ENCODE measurements at places on chromosomes 6 and 20. TPM values are rescaled to one million over a fixed set of nuclear protein-coding genes. Genes with fewer than 3 reads are reported as not detected.

- DNase-seq: no peak
- no peaks in the 10 kb centered on the region for H3K4me1 ChIP-seq
- H3K27ac ChIP-seq: no peak overlapping the region
- H3K36me3 ChIP-seq: no peaks in the 10 kb centered on the region
- H3K4me3 ChIP-seq: no peak overlapping the region
- H3K27me3 ChIP-seq: no peaks in the 10 kb centered on the region
These were observed 84.3 kb downstream of the MOXD1 start for GRCh38 chr6:132316970-132317369.

- no peak overlapping the region for H3K4me3 ChIP-seq
- H3K36me3 ChIP-seq: peaks cover 16% of the 10 kb centered on the region
- peaks cover 10% of the 10 kb centered on the region for H3K4me1 ChIP-seq
- H3K27ac ChIP-seq: peak overlapping the region; percentile 39
- DNase-seq: peak; percentile 85
These were observed 20.4 kb downstream of the ARMC2 start for GRCh38 chr6:108868647-108869046.

DNA sequence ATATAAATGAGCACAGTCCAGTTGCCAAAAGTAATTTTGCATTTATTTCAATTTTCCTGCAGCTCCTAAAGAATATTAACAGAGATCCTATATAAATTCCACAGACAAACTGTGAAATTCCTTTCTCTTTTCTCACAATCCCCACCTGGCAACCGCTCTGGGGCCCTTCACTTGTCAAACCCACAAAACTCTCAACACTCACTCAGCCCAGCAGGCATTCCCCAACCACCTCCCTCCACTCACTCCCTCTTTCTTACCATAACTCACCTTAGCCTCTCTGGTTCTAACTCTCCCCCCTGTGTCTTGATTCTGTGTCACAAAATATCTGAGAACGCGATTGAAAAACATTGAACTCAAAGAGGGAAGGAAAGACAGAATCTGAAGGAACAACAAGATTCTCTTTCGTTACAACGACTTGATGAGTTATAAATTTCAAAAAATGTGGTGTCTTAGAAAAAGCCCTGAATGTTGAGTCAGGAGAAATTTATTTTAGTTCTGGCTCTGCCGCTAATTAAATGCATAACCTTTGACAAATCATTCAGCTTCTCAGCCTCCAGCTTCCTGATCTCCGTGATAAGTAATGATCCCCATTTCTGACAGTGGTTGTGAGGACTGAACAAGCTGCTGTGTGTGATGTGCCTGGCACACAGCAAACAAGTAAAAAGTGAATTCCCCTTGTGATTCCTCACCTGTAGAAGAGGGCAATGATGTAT, 87.9 kb downstream of the UNC5CL start:
- no peaks in the 10 kb centered on the region for H3K27me3 ChIP-seq
- H3K27ac ChIP-seq: no peak overlapping the region
- H3K4me3 ChIP-seq: no peak overlapping the region

GRCh38 chr6:36296240-36296639, 26.4 kb downstream of the PNPLA1 start:
- no peak overlapping the region for H3K27ac ChIP-seq
- no peak for DNase-seq
- no peaks in the 10 kb centered on the region for H3K36me3 ChIP-seq
- no peaks in the 10 kb centered on the region for H3K4me1 ChIP-seq
- H3K27me3 ChIP-seq: peaks cover 10% of the 10 kb centered on the region

DNA sequence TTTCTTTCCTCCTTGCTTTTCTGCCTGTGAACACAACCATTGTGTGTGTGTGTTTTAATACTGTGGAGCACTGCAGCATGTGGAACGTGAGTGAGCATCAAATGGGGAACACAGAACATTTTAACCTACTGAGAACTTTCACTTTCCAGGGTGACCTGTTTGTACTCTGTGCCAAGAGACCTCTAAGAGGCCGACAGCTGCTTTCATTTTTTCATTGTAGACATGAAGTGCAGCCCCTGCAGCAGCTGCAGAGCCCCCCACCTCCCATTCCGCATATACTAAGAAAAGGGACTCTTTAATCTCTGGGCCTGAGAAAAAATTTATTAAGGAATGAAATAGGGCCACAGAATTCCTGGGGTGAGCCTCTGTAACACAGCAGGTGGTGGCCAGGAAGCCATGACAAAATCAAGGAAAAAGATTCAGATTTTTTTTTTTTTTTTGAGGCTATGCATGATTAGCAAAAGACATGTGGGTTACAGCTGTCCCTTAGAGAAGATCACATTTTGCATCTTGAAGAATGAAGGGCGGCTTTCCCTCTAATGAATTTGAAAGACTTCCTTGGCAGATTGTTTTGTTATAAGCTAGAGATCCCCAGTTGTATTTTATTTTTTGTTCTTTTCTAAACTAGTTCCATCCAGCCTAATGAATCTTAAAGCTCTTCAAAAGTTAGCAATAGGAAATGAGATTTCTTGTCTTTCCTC, 503.4 kb downstream of the CD109 start:
- no peaks in the 10 kb centered on the region for H3K27me3 ChIP-seq
- no peak overlapping the region for H3K4me3 ChIP-seq
- no peak overlapping the region for H3K27ac ChIP-seq
- DNase-seq: peak; percentile 55

- H3K36me3 ChIP-seq: no peaks in the 10 kb centered on the region
- H3K4me3 ChIP-seq: no peak overlapping the region
- no peaks in the 10 kb centered on the region for H3K4me1 ChIP-seq
- H3K27ac ChIP-seq: no peak overlapping the region
These were observed 97.4 kb downstream of the PLCB4 start for GRCh38 chr20:9166153-9166780.

DNA sequence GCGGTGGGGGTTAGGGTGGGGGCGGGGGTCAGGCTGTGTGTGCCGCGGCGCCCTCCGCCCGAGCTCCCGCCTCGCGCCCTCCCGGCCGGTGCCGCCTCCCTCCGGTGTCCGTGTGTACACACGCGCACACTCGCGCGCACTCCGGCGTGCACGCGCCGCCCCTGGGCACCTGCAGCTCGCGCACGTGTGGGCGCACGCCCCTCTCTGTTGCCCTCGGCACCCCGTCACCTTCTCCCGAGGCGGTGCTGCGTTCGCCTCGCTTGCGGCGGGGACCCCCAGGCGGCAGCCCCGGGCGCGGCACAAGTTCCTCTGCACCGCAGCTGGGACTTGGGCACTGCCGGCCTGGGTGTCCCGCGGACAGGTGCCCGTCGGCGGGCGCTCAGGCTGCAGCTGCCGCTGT, 525 bp downstream of the MACROD2 start:
- H3K36me3 ChIP-seq: no peaks in the 10 kb centered on the region
- H3K27me3 ChIP-seq: peaks cover 6% of the 10 kb centered on the region
- DNase-seq: peak; percentile 16
- H3K4me1 ChIP-seq: peaks cover 8% of the 10 kb centered on the region
- H3K27ac ChIP-seq: no peak overlapping the region

DNA sequence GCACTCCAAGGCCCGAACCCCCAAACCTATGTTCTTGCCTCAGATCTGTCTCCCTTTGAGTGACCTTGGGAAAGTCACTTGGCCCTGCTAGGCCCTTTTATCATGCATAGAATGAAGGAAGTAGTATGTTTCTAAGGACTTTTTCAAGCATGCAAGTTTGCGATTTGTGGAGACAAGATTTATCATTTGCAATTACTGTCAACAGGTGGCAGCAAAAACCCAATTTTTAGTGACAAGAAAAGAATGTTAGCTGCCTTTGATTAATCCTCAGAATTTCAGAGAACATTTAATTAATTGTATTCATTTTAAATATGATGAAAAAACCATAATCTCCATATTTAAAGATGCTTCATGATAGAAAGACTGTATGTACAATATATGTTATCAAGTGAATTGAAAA, 28.3 kb upstream of the PREP start:
- no peak overlapping the region for H3K27ac ChIP-seq
- H3K27me3 ChIP-seq: no peaks in the 10 kb centered on the region
- H3K4me3 ChIP-seq: no peak overlapping the region

DNA sequence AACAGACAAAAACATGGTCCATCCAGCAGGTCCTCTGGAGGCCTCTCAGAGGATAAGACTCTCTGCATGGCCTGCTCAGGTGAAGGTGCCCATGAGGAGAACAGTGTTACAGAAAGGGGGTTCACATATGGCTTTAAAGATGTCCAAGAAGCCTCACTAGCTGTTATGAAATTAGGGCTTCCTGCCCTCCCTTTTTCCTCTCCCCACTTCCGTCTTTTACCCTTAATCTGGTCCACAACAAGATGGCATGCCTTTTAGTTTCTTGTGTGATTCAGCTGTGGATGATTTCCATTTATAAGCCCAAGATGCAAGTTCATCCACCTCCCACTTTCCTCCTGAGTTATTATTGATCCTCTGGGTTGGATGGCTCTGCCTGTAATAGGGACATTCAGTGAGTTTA, 14.0 kb downstream of the GCNT2 start:
- no peaks in the 10 kb centered on the region for H3K4me1 ChIP-seq
- no peak overlapping the region for H3K4me3 ChIP-seq
- H3K27me3 ChIP-seq: no peaks in the 10 kb centered on the region
- H3K36me3 ChIP-seq: no peaks in the 10 kb centered on the region
- no peak overlapping the region for H3K27ac ChIP-seq

GRCh38 chr20:25604611-25605010, 19.2 kb downstream of the NANP start:
- H3K27me3 ChIP-seq: no peaks in the 10 kb centered on the region
- no peaks in the 10 kb centered on the region for H3K36me3 ChIP-seq
- DNase-seq: no peak
- no peak overlapping the region for H3K4me3 ChIP-seq
- H3K27ac ChIP-seq: no peak overlapping the region

Gene TCFL5
- total RNA-seq: 9.7 TPM

Gene SRMS
- not detected for total RNA-seq

Gene EDN1
- 3.3 TPM for total RNA-seq
